ENCODE measurements at places on chromosomes 3 and 15.
A peak's percentile ranks its signal among the peaks of the same experiment; 100 is the strongest.

GRCh38 chr3:98733812-98734281 lies 29.3 kb upstream of the ST3GAL6 start:
- no peaks in the 10 kb centered on the region for H3K27me3 ChIP-seq
- H3K27ac ChIP-seq: peak overlapping the region; percentile 72
- peaks cover 5% of the 10 kb centered on the region for H3K36me3 ChIP-seq
- no peak for DNase-seq
- peak overlapping the region; percentile 89 for H3K4me3 ChIP-seq

- H3K4me1 ChIP-seq: no peaks in the 10 kb centered on the region
- H3K36me3 ChIP-seq: peaks cover 3% of the 10 kb centered on the region
- H3K27ac ChIP-seq: no peak overlapping the region
- DNase-seq: no peak
- no peak overlapping the region for H3K4me3 ChIP-seq
Measured at GRCh38 chr3:50580683-50581458, 11.5 kb downstream of the HEMK1 start.

DNA sequence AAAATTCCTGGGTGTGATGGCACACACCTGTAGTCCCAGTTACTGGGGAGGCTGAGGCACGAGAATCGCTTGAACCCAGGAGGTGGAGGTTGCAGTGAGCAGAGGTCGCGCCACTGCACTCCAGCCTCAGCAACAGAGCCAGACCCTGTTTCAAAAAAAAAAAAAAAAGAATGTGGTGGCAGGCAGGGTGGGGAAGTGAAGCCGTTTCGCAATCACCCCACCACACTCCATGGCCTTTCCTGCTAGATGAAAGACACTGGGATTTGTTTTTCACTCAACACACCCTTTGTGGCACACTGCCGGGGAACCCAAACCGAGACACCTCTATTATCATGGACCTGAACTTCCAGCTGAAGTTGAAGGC lies 172.4 kb upstream of the IQSEC1 start:
- peaks cover 3% of the 10 kb centered on the region for H3K27me3 ChIP-seq
- no peaks in the 10 kb centered on the region for H3K4me1 ChIP-seq
- no peaks in the 10 kb centered on the region for H3K36me3 ChIP-seq
- DNase-seq: no peak
- no peak overlapping the region for H3K27ac ChIP-seq

- no peak overlapping the region for H3K27ac ChIP-seq
- H3K4me1 ChIP-seq: peaks cover 34% of the 10 kb centered on the region
- no peaks in the 10 kb centered on the region for H3K27me3 ChIP-seq
- H3K4me3 ChIP-seq: no peak overlapping the region
Measured at GRCh38 chr3:154125378-154126030, 4.3 kb downstream of the ARHGEF26 start.

DNA sequence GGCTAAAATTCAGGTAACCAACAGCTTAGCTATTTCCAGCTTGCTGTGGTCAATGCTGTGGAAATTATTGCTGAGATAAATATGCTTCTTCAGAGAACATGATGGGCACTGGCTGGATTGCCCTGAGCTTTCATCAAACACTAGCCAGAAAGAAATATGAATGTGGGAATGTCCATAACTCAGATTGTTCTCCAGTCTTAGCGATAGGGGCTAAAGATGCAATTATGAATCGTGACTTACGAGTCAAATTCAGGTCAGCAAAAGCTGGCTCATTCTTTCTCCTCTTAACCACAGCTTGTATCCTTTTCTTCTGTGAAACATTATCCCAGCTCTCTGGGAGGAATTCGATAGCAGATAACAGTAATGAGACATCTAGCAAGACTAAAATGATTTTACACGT lies 307.6 kb downstream of the RYR3 start:
- H3K27ac ChIP-seq: no peak overlapping the region
- H3K27me3 ChIP-seq: peaks cover 24% of the 10 kb centered on the region
- no peak overlapping the region for H3K4me3 ChIP-seq
- no peaks in the 10 kb centered on the region for H3K36me3 ChIP-seq
- DNase-seq: no peak

All from osteocyte (in vitro differentiated cells).